ENCODE measurements at places on chromosomes 16 and 17. TPM values are rescaled to one million over a fixed set of nuclear protein-coding genes. Genes with fewer than 3 reads are reported as not detected.
A peak's percentile ranks its signal among the peaks of the same experiment; 100 is the strongest.

The DHX58 gene
- total RNA-seq: 40.4 TPM

- H3K27me3 ChIP-seq: no peaks in the 10 kb centered on the region
- no peak overlapping the region for H3K27ac ChIP-seq
- no peak for DNase-seq
- no peaks in the 10 kb centered on the region for H3K36me3 ChIP-seq
These were observed 999.5 kb upstream of the EEF2KMT start for GRCh38 chr16:6096931-6097670.

DNA sequence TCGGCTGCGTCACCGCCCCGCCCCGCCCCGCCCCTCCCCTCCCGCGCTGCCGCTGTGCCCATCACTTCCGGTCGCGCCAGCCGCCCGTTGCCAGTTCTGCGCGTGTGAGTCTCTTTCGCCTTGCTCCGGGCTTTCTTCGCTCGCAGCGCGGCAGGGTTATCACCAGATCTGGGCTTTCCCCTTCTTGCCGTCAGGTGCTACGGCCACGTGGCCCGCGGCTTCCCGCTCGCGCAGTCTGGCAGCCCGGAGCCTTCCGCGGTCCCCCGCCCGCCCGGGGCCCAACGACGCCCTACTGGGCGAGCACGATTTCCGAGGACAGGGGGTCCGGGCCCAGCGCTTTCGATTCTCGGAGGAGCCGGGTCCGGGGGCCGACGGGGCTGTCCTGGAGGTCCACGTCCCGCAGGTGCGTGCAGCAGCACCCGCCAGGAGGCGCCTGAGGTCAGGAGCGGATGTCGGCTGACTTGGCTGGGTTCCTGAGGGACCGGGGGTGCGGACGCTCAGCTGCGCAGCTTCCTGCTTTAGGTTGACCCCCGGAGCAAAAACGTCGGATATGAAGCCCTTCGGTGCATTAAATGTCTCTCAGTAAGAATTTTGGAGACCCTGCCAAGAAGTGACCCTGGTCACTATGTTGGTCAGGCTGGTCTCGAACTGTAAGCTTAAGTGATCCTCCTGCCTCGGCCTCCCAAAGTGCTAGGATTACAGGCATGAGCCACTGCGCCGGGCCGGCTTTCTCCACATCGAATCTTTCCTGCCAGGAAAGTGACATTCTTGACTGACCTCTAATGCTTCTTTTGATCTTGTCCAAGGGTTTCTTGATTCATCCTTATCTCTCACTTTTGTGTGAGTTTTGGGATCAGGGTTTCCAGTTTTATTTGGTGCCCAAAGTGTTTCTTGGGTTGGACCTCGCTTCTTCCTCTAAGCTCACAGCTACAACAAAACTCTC is at the start of gene METTL23:
METTL23 (plus strand) TSS at position 64 of the 943 bp plus-strand sequence. CDS start 2,872 bp downstream, outside the sequence.
- H3K36me3 ChIP-seq: peaks cover 65% of the 10 kb centered on the region
- H3K27me3 ChIP-seq: no peaks in the 10 kb centered on the region
- H3K4me3 ChIP-seq: peak within 1 kb of the TSS; percentile 98
- H3K4me1 ChIP-seq: peaks cover 70% of the 10 kb centered on the region

DNA sequence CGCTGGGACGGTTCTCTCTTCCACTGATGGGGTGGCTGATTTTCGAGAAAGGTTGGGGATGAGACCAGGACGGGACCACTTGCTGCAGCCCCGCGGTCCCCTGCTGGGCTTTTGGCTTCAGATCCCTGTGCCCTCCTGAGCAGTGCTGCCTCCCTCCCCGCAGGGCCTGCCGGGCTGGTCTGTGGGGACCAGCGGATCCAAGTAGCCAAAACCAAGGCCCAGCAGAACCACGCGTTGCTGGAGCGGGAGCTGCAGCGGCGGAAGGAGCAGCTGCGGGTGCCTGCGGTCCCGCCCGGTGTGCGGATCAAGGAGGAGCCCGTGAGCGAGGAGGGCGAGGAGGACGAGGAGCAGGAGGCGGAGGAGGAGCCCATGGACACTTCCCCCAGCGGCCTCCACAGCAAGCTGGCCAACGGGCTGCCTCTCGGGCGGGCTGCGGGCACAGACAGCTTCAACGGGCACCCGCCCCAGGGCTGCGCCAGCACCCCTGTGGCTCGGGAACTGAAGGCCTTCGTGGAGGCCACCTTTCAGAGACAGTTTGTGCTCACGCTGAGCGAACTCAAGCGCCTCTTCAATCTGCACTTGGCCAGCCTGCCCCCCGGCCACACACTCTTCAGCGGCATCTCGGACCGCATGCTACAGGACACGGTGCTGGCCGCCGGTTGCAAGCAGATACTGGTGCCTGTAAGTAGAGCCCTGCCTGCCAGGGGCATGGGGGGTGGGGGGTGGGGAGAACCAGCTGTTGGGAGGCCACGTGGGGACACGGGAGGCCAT is 28.6 kb downstream of the POLR3E start:
- H3K4me1 ChIP-seq: peaks cover 6% of the 10 kb centered on the region
- no peak overlapping the region for H3K27ac ChIP-seq
- H3K4me3 ChIP-seq: no peak overlapping the region
- peaks cover 91% of the 10 kb centered on the region for H3K36me3 ChIP-seq
- no peak for DNase-seq

- DNase-seq: no peak
- H3K27me3 ChIP-seq: peaks cover 6% of the 10 kb centered on the region
- no peak overlapping the region for H3K4me3 ChIP-seq
- no peaks in the 10 kb centered on the region for H3K36me3 ChIP-seq
These were observed 28.3 kb downstream of the RTN4RL1 start for GRCh38 chr17:1996800-1997288.

DNA sequence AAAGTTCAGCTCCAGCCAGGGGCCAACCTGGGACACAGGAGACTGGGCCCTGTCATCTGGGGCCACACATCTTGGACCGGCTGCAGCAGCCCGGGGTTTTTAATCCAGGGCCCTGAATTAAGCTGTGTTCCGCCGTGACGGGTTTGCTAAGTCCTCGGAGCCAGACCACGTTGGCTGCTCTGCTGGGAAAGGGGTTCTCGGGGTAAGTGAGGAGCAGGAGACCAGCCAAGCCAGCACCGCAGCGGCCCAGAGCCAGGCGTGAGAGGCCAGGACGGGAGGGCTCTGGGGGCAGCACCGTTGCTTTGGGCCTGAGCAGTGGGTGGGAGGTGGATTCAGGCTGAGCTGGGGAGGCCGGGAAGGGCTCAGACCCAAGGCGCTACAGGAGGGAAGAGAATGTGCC is 31.3 kb upstream of the CBX4 start:
- DNase-seq: peak; percentile 44
- H3K36me3 ChIP-seq: no peaks in the 10 kb centered on the region
- no peak overlapping the region for H3K27ac ChIP-seq
- no peak overlapping the region for H3K4me3 ChIP-seq
- H3K4me1 ChIP-seq: no peaks in the 10 kb centered on the region

DNA sequence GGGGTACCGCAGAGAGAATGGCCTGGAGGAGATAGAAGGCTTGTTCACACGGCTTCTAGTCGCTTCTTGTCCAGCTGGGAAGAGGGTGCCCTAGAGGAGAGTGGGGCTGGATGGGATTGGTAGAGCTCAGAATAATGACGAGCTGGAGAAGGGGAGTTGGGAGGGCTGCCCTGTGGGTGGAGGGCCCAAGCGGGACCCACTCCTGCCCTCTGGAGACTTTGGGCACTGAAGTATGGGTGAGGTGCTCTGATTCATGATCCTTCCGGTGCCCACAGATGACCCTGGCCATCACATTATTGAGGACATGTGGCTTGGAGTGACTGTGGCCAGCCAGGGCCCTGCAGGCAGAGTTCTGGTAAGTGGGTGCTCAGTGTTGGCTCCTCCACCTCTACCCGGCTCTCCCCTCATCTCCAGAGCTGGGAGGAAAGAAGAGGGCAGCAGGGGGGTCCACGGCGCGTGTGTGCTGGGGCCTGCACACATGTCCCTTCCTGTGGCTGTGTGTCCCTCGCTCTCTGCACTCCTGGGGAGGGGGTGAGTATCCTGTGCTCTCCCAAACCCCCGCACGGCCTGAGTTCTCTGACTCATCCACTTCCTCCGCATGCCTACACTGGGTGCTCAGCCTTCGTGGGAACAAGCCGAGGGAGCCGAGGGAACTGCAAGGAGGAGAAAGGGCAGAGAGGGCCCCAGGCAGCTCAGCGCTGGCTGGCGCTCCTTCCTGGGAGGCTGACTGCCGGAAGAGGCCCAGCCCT is 8.5 kb downstream of the ITGA3 start:
- no peaks in the 10 kb centered on the region for H3K27me3 ChIP-seq
- peaks cover 60% of the 10 kb centered on the region for H3K4me1 ChIP-seq
- peak; percentile 74 for DNase-seq
- H3K36me3 ChIP-seq: peaks cover 35% of the 10 kb centered on the region
- peak overlapping the region; percentile 96 for H3K27ac ChIP-seq
- H3K4me3 ChIP-seq: no peak overlapping the region

The KRTAP3-2 gene
- not detected for total RNA-seq

The MYH13 gene
- total RNA-seq: not detected

The PYDC1 gene
- total RNA-seq: not detected

DNA sequence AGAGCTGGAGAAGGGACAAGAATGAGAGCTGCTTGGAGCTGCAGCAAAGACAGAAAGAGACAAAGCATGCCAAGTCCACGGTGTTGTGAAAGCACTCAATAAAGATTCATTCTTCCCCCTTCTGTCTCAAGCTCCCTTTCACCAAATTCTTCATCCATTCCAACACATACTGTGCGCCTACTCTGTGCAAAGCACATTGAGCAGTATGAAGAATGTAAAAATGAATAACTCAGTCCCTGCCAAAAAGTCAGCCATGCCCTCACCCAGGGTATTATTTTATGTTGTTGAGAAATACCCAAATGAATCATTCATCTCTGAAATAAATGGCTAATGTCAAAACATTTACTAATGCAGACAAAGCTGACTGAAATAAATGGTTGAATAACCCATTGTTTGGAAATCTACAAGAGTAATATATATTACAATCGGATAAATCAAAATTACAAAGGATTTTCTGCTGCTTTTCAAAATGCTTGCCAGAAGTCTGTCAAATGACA is 282.9 kb upstream of the IRX5 start:
- H3K4me3 ChIP-seq: no peak overlapping the region
- H3K4me1 ChIP-seq: peaks cover 22% of the 10 kb centered on the region
- H3K36me3 ChIP-seq: no peaks in the 10 kb centered on the region
- DNase-seq: no peak

- no peaks in the 10 kb centered on the region for H3K27me3 ChIP-seq
- H3K4me1 ChIP-seq: peaks cover 98% of the 10 kb centered on the region
These were observed 10.7 kb downstream of the SPNS2 start for GRCh38 chr17:4509401-4509800.

GRCh38 chr17:38703742-38704605 is 1.1 kb upstream of the MLLT6 start:
- peaks cover 59% of the 10 kb centered on the region for H3K4me1 ChIP-seq
- peaks cover 17% of the 10 kb centered on the region for H3K36me3 ChIP-seq
- H3K27me3 ChIP-seq: no peaks in the 10 kb centered on the region
- peak overlapping the region; percentile 71 for H3K4me3 ChIP-seq

The USP6 gene
- 0.30 TPM for total RNA-seq

GRCh38 chr17:82489851-82490511 is 29.6 kb upstream of the FOXK2 start:
- no peak overlapping the region for H3K4me3 ChIP-seq
- peaks cover 7% of the 10 kb centered on the region for H3K4me1 ChIP-seq
- H3K36me3 ChIP-seq: peaks cover 34% of the 10 kb centered on the region
- H3K27me3 ChIP-seq: no peaks in the 10 kb centered on the region
- no peak overlapping the region for H3K27ac ChIP-seq

GRCh38 chr16:54397190-54397835 is 110.7 kb upstream of the IRX3 start:
- no peaks in the 10 kb centered on the region for H3K4me1 ChIP-seq
- no peaks in the 10 kb centered on the region for H3K36me3 ChIP-seq
- H3K4me3 ChIP-seq: no peak overlapping the region
- no peak for DNase-seq
- no peak overlapping the region for H3K27ac ChIP-seq

DNA sequence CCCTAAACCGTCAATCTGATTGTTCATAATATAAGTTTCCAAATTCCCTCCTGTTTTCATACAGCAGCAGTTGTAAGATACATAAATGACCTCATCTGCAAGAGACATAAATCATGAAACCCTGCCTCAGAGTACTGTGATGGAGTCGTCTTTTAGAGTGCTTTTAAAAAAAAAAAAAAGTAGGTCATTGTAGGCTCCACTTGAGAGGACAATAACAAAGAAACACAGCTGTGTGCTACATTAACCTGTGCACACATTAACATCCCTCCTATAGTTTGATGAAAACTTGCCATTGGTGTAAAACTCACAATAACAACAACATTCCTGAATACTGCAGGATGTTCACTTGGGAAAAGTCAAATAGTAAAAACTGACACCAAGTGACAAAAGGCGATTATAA is 56.5 kb downstream of the XPO6 start:
- H3K27ac ChIP-seq: no peak overlapping the region
- no peak for DNase-seq
- no peaks in the 10 kb centered on the region for H3K27me3 ChIP-seq
- H3K4me3 ChIP-seq: no peak overlapping the region
- H3K4me1 ChIP-seq: peaks cover 15% of the 10 kb centered on the region
- peaks cover 55% of the 10 kb centered on the region for H3K36me3 ChIP-seq

GRCh38 chr17:9875441-9875840 is 29.6 kb downstream of the RCVRN start:
- no peaks in the 10 kb centered on the region for H3K36me3 ChIP-seq
- DNase-seq: no peak
- no peak overlapping the region for H3K27ac ChIP-seq
- no peaks in the 10 kb centered on the region for H3K27me3 ChIP-seq
- no peak overlapping the region for H3K4me3 ChIP-seq

DNA sequence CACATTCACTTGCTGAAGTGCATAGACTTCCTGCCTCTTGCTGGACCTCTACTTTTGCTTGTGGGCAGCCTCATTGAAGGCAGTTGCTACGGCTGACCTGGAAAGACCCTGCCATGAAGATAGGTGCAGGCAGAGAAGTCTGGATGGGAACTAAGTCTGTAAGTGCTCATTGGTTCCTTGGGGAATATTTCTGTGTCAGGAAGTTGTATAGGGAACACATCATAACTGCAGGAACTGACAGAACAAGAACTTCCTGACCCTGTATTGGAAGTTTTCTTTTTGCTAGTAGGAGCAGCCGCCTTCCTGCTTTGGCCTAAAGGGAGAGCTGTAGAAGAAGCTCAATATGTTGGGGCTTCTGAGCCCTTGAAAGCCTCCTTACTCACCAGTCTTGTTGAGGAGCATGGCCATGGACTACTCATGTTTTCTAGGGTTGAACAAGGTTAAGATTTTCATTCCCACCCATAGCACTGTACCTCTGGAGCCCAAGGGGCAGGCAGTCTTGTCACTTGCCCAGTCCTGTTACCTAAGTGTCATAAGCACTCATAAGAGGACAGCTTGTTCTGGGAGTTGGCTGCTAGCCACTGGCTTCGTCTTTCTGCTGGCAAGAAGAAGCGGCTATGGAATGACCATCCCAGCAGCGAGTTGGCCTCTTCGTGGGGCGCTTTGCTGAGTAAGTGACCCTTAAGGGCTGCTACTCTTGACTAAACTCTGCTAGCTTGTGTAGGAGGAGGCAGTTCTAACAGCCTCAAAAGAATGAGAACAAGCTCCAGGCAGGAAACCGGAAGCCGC is 7.2 kb downstream of the UBFD1 start:
- H3K4me1 ChIP-seq: peaks cover 3% of the 10 kb centered on the region
- no peak overlapping the region for H3K4me3 ChIP-seq
- H3K27me3 ChIP-seq: no peaks in the 10 kb centered on the region
- peak; percentile 20 for DNase-seq
- no peak overlapping the region for H3K27ac ChIP-seq

The LRRC46 gene
- 11.6 TPM for total RNA-seq

All from lower lobe of right lung (tissue), 2 donors.